ENCODE measurements at places on chromosomes 6 and 20.

GRCh38 chr6:159720708-159721107 lies 6.6 kb upstream of the WTAP start:
- DNase-seq = no peak

DNA sequence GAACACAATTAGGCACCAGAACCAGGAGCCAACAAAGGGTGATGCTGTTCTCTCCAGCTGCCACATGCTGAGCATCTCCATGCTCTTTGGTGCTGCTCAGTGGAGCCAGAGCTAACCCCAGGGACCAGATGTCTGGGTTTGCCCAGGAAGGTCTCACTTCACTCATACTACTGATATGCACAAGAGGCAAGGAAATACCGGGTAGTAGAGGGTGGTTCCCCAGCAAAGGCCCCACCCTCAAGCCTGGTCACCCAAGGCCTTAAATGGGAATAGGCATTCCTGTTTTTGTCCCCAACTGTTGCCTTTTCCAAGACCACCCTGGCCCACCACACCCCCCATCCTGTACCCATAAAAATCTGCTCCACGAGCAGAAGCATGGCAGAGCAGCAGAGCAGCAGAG lies 204.5 kb upstream of the TAB2 start:
- no peak for DNase-seq

DNA sequence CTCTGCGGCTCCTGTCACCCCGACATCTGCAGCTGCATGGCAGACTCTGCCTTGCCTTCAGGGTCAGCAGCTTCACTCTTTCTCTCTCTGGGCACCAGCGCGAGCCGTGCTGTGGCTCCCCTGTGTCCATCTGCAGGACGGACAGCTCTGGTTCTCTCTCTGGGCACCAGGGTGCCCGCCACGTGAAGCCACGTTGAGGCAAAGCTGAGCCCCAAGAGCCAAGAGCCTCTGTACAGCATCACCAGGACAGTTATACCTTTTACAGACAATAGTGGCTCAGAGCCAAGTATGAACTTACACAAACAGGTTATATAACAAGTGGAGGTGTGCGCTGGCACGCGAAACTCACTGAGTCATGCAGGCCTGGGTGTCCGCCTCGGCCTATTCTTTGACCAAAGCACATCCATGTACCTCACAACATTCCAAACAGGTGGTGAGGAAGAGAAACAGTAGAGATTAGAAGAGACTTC lies 50.8 kb downstream of the FAM50B start:
- no peak for DNase-seq

GRCh38 chr20:31806564-31807355 lies 12.4 kb upstream of the MYLK2 start:
- no peak for DNase-seq

GRCh38 chr20:3103369-3104032 lies 19.0 kb upstream of the AVP start:
- no peak for DNase-seq

- DNase-seq = no peak
Observed at GRCh38 chr6:125637207-125637606, 112.2 kb upstream of the HEY2 start.

DNA sequence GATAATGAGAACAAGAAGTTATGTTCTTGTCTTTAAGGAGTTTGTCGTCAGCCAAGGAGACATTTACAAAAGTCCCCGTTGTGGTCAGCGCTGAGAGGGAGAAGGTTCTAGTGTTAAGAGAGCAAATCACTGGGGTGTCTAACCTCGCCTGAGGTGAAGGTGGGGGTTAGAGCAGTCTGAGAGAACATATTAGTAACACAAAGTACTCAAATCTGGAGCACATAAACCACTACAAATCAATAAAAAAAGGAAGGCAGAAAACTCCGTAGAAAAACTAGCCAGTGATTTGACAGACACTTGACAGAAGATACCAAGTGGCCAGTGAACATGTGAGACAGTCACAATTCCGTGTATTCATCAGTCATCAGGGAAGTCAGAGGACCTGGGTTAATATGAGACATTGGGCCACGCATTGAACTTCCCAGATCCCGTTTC lies 45.4 kb downstream of the CDS2 start:
- DNase-seq = no peak

DNA sequence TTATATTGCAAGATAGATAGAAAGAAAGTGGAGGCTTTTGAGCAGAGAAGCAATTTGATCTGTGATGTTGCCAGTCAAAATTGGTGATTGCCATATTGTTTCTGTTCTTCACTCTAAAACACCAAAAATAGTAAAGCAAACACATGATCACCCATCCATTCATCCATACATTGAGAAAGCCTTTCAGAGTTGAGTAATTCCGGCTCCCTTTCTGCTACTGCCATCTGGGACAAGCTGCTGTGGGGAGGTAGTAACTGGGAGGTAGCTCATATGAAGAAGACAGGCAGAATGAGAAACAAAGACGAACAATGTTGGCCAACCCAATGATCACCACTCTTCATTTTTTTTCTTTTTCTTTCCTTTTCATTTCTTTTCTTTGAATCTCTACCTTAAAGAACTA lies 51.1 kb upstream of the HBS1L start:
- no peak for DNase-seq

DNA sequence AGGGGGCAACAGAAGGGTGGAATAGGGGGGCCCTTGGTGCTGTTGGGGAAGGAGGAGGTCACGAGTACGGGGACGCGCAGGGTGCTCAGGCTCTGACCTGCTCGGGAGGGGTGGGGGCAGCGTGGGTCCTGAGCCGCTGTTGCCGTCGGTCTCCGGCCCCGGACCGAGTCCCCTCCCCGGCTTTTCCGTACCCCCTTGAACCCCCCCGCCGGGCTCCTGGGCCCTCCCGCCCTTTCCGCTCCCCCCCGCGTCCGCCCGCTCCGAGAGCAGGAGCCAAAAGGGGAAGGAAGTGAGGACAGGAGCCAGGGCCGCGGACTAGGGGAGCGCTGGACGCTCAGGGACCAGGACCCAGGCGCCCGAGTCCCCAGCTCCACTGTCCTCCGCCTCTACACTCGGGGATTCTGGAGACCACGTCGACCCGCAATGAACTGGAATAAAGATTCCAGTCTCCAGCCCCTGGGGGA lies at the start of gene RGL2:
TSS of gene RGL2 (minus strand) at position 170 of the 464 bp plus-strand sequence. CDS start 332 bp downstream, outside the sequence.
- DNase-seq = no peak

GRCh38 chr6:11970114-11970513 lies 42.0 kb upstream of the HIVEP1 start:
- no peak for DNase-seq

DNA sequence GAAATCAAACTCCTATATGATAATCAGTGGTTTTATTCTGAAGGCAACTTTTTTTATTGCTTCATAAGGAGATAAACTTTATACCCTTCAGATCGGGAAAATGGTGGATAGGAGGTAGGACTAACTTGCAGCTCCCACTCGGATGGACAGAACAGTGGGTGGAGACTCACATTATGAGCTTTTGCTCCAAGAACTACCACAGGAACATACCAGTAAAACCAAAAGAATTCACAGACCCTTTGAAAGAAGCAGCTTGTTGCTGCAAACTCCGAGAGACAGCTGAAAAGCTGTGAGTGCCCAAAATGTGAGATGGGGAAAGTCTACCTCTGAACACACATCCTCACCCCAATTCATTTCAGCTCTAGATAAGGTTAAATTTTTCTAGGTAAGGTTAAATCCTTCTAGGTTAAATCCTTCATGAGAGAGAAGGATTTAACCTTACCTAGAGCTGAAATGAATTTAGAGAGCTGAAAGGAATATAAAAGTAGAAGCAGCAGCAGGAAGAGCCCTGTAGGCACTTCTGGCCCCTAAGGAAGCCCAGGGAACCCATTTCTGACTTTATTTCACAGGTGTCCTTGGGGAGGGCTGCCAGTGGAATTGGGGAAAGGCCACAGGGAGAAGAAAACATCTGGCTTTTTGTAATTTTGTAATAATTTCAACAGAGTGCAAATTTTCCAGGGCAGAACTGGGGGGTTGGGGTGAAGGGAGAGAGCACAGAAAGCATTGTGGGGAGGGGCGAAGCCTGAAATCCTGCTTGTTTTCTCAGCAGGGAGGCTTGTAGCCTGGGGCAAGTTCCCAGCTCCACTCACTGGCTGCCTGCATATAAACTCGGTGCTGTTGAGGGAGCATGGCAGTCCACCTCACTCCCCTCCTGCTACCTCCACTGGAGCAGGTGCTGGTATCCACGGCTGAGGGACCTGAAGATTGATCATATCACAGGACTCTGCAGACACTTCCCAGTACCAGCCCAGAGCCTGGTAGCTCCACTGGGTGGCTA lies 65.9 kb upstream of the HCRTR2 start:
- DNase-seq = no peak

DNA sequence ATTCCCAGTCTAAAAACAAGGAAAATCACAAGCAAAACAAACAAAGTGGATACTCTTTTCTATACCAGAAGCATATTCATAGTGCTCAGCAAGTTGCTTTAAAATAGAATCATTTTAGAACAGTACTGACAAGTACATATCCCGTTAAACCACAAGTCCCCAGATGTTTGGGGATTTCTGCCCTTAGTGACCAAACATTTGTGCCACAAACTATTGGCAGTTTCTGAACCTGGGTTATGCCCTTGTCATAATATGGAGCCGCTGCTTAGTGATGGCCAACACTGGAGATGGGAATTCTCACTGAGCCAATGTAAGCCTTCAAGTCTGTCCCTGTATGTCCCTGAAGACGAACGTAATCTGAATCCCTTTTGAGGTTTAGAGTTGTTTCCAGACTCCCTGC lies 436.7 kb upstream of the JAG1 start:
- DNase-seq = no peak
